Activated CD4-positive, CD25-positive, alpha-beta regulatory T cell treated with anti-CD3 and anti-CD28 coated beads, Interleukin-2, amount 50 U/mL, for 24 hours (primary cell): ENCODE measurements at places on chromosomes 7 and 10.

GRCh38 chr10:19332304-19332703 is 283.7 kb downstream of the MALRD1 start:
- no peak for ATAC-seq

GRCh38 chr10:27844223-27844622 is 98.6 kb upstream of the MKX start:
- no peak for ATAC-seq

DNA sequence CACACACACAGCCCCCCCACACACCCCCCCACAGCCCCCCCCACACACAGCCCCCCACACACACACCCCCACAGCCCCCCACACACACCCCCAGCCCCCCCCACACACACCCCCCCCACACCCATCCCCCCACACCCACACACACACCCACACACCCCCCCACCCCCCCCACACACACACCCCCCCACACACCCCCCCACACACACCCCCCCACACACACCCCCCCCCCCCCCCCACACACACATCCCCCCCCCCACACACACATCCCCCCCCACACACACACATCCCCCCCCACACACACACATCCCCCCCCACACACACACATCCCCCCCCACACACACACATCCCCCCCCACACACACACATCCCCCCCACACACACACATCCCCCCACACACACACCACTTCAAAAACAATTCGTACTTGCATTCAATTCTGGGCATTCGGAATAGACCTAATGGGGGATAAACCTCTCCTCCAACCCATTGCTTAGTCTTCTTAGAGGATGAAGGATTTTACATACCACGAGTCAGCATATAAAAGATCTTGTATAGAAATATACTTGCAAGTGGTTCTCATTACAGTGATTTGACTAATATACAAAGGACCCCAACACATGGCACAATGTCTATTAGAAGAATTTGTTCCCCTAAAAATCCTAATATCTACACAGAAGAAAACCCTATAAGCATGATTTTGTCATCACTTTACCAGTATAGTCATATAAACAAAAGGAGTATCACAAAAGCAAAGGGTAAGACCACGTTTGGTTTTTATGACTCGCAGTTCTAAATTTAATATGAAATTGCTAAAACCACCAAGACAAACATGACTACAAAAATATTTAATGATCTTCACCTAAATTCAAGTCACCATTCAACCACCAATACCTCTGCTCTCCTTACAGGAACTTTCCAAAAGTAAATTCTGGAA is 80.9 kb downstream of the DIP2C start:
- ATAC-seq, result no peak

DNA sequence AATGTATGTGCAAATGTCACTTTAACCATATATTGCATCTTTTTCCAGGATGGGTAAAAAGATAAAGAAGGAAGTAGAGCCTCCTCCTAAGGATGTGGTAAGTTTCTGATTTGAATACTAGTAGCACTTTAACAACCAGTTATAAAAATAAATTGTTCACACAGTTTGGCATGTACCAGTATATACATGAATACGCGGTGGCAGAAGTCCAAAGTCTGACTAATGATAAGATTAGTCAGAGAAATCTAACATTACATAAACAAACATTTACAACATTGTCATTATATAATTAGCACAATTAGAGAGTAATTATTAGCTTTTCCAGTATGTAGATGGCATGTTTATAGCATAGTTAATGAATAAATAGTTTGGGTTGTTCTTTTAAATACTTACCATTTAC is 4.1 kb downstream of the ARMC3 start:
- no peak for ATAC-seq

DNA sequence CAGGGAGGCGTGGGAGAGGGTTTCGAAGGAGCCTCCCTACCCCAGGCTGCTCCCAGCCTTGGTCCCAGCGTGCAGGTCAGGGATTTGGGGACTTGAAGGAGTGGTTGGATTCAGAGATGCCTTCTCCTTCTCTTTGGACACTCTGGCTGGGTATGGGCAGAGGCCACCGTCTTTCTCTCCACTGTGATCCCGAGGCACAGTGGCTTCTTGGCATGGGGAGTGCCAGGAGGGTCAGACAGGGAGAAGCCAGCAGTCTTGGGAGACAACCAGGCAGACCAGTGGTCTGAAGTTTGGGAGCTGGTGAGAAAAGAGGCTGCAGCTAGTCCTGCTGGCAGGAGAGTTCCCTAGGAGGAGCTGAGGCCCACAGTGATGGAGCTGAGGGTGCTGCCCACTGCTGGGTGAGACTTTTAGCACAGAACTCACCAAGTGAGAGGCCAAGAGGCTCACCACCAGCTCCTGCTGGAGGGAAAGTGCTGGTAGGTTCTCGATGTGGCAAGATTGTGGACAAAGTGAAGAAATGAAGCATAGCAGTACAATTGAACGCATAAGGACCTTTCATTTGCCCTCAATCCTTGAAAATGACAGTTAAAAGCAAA is 35.2 kb upstream of the WDFY4 start:
- no peak for ATAC-seq

DNA sequence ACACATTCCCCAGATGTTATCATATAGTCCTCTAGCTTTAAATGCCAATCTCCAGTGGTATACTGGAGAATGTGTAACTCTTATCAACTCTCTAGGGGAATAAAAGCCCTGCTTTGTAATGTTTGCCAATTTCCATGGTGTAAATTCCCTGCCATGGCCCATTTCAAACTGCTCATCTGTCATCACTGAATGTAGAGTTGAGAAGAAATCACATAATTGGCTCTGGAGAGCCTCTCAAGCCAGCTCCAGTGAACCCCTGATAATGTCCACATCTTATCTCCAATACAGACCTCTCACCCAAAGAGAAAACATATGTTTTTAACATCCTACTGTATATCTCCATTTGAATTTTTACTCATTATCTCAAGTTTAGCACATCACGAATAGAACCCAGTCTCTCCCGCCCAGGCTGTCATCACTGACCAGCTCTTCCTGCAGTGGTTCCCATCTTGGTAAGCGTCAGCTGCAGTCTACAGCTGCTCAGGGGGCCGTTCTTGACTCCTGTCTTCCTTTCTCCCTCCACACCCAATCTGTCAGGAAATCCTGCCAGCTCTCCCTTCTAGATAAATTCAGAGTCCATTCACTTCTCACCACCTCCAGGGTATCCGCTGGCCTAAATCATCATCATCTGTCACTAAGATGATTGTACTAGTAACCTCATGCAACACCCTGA is 332.4 kb downstream of the FRMD4A start:
- no peak for ATAC-seq

- ATAC-seq, result no peak
Observed at GRCh38 chr7:38052786-38053185, 125.3 kb upstream of the STARD3NL start.

GRCh38 chr7:5322621-5323410 is 40.1 kb downstream of the SLC29A4 start:
- ATAC-seq, result no peak

- no peak for ATAC-seq
Observed at GRCh38 chr10:125857185-125857760, 23.8 kb downstream of the DHX32 start.

- ATAC-seq, result no peak
Observed at GRCh38 chr7:15682751-15683245, 3.7 kb downstream of the MEOX2 start.

- ATAC-seq, result no peak
Observed at GRCh38 chr7:157970744-157971143, 616.9 kb downstream of the PTPRN2 start.
